ENCODE measurements at places on chromosomes 1 and 21.

DNA sequence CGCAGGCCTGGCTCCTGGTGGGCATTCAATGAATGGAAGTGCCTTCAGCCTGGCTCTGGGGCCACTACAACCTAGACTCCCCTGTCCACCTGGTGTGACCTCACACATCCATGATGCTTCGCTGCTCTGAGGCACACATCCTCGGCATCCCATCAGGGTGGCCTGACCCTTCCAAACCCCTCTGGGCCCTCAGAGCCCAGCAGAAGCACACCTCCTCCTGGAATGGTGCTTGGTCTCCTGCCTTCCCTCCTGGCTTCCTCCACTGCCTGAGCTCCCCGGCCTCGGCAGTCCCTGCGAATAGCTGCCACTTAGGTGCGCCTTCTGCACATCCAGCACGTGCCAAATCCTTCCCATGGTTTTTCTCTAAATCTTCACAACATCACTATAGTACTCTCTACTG lies 133.8 kb downstream of the GLIS1 start:
- DNase-seq, result no peak

DNA sequence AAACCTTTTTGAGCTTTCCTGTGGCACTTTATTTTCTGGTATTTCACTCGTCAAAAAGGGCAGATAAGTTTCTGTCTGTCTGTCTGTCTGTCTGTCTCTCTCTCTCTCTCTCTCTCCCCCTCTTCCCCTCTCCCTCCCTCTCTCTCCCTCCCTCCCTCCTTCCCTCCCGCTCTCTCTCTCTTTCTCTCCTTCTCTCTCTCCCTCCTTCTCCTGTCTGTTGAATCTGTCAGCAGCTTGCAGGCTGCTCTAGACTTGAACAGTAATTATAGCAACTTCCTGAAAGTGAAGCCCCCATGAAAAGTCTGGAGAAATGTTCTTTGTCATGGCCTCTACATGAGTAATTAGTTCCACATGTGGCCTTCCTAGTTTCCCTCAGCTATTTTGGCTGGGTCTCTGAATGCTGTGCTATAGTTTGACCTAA lies 275.2 kb upstream of the C1orf105 start:
- DNase-seq, result no peak

DNA sequence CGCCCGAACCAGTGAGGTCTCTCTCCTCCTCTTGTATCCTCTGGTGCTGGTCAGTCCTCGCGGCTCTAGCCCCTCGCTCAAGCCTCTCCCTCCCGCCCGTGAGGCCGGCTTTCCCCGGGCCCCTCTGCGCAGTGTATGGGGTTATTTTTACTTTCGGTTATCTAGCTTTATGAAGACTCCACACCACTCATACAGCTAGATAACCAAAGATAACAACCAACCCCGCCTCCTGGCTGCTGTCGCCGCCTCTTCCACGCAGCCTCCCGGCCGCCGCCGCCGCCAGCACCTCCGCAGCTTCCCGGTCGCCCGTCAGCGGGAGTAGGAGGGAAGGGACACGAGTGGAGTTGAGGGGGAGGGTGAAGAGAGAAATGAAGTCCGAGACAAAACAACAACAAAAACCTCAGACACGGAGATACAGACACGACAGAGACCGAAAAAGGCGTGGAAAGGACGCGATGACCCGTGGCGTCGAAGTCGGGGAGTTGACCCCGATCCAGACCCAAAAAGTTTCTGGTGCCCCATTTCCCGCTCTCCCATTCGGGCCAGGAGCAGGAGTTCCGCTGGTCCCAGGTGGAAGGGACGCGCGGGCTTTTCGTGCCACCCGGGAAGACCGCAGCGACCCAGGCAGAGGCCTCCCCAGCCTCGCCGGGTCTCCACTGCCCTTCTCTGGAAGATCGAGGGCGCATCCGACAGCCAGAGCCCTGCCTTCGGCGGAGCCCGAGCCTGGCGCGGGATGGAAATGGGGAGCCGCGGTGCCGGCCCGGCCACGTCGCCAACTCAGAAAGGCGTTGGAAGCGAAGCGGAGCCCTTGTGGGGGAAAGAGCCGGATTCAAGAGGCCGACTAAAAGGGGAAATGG lies 51.4 kb downstream of the RHBG start:
- no peak for DNase-seq

- DNase-seq, result peak; percentile 88
Measured at GRCh38 chr1:113930499-113931161, 1.5 kb downstream of the HIPK1 start.
